ENCODE measurements at places on chromosomes 1 and 21.

- DNase-seq: no peak
These were observed 604.9 kb upstream of the PTBP2 start for GRCh38 chr1:96116731-96117130.

DNA sequence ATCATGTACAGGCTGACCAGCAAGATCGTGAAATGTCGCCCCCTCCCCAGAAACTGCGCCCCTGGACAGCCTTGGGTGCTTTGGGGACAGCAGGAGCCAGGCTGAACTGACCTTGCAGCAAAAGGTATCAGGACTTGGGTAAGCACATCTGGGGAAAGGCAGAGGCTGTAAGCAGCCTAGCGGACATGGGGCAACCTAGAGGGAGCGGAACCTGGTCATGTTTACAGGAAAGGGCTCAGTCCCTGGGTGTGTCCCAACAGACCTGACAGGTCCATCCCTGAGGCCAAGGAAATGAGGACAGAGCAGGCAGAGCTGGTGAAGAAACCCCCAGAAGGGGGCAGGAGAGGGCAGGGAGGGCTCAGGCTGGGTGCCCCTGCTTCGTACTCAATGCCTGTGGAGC is 3.1 kb upstream of the S100A8 start:
- DNase-seq: no peak

DNA sequence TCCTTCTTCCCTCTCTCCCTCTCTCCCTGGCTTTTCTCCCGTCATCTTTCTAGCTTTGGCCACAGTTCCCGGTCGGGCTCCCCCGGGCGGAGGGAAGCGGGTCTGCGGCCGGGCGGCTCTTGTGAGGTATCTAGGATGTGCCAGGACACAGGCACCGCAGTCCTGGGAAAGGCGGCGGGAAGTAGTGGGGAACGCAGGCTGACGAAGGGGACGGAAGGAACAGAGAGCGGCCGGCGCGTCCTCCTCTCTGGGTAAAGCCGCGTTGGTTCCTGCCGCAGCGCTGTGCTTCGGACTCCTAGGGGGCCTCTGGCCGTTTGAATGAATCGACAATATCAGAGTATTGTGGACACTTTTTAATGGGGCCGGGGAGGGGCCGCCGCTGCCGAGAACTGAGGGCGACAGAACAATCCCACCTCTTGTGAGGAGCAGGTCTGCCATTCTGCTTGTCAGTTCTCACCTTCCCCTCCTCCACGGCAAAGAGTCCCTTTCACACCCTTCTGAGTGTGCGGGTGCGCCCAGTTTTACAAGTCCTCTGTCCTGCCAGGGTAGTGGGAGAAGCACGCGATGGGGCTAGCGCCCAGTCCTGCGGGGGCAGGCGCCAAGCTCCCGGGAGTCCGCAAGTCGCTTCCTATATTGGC is 1.2 kb upstream of the LHX9 start:
- DNase-seq: no peak

DNA sequence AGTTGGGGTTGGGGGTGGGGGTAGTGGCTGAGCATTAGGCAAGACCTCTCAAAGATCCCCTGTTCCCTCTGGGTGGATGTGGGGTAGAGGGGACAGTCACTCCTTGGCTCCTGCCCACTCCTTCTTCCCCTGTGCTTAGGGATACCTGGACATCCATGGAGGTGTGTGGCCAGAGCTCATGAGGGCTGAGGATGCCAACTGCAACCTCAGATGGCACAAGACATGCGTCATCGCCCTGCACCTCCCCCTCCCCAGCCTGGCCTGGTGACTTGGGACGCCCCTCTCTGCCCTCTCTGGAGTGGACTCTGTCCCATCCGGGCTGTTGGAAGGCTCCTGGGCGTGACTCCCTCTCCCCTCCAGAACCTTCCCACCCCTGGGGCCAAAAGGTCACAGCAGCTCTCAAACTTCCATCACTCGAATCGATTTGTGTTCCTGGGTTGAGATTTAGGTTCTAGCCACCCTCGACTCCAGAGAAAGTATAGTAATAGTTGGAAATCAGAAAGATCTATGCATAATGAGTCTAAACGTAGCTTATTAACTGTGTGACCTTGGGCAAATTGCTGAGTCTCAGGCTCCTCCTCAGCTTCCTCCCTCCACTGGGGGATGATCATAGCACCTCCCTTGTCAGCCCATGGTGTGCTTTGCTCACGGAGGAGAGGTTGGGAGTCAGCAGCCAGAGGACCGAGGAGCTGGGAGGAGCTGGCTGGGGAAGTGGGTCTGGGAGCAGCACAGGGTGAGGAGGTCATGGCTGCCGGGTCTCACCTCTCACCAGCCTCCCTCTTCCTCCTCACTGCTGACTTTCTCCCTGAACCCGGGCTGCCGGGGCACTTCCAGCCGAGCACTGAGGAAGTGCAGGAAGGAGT is 2.2 kb upstream of the PTPN7 start:
- DNase-seq: no peak

DNA sequence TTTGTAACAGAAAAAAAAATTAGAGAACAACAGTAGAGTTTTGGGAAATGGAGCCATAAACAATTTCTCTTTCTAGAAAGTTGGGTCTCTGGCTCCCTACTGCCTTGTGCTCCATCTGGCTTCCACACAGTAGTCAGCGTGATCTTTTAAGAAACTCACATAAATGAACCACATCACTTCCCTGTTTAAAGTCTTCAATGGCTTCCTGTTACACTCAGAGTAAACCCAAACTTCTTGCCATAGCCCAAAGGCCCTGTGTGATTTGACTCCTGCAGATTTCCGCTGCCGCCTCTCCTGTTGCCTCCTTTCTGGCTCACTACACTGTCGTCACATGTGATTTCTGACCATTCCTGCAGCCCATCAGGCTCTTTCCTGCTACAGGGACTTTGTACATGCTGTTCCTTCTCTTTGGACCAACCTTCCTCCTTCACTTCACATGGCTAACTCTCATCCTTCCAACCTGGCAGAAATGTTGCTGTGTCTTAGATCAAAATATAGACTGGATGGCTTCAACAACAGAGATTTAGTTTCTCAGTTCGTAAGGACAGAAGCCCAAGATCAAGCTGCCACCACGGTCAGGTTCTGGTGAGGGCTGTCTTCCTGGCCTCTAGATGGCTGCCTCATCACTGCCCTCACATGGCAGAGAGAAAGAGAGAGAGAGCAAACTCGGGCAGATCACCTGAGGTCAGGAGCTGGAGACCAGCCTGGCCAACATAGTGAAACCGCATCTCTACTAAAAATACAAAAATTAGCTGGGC is 34.0 kb downstream of the OPRD1 start:
- no peak for DNase-seq

- no peak for DNase-seq
These were observed 425.4 kb downstream of the ADGRL2 start for GRCh38 chr1:82226186-82226505.

Measured in stimulated activated CD4-positive, alpha-beta T cell treated with anti-CD3 and anti-CD28 coated beads, TNF-alpha, amount 100 ng/mL, for 1 hour (primary cell).